ENCODE measurements at places on chromosomes 2 and 18.

DNA sequence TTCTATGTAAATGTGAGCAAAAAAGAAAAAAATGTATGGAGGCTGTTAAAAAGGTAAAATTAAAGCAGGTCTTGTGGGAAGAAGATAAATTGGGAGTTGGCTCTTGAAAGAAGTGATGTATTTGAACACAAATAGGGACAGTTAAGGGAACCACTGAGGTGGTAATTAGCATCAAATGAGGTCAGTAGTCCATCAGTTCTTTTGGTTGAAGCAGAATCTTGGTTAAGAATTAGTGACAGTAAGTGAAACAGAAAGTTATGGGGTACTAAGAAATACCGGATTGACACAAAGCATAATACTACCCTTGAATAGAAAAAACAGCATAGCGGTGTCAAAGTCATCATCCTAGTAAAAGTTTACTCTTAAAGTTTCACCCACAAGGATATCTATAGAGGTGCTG is 352.6 kb upstream of the VRK2 start:
- DNase-seq, result no peak

GRCh38 chr2:195307751-195308150 is 349.3 kb upstream of the SLC39A10 start:
- DNase-seq, result no peak

- peak; percentile 33 for DNase-seq
Observed at GRCh38 chr2:37168217-37168981, 11.6 kb upstream of the EIF2AK2 start.

- no peak for DNase-seq
Observed at GRCh38 chr2:231203087-231203486, 4.7 kb downstream of the ARMC9 start.

DNA sequence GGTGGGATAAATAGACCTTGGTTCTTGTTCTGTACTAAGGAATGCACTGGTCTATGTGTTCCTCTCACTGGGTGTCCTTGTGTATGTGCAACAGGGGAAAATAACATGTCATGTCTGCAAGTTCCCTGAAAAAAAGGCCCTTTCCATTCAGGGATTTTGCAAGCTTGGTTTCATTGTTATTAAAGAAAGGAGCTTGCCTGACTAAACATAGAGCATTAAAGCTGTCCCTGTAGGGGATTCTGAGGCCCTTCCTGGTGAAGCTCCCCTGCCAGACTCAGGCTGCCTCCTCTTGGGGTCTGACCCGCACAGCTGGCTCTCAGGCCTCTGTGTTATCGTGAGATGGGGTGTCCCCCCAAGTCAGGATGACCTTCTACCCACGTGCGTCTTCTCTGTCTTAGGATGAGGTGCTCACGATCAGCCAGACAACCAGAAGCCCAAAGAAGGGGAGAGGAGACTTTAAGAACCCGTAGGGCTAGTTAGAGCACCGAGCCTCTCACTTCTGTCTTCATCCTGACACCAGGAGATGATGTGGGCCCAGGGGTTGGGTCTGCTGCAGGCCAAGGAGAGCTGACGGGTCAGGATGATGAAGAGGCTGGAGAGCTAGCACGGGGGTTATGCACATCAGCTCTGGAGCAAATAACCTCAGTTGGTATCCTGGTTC is 21.2 kb downstream of the CAPG start:
- no peak for DNase-seq

DNA sequence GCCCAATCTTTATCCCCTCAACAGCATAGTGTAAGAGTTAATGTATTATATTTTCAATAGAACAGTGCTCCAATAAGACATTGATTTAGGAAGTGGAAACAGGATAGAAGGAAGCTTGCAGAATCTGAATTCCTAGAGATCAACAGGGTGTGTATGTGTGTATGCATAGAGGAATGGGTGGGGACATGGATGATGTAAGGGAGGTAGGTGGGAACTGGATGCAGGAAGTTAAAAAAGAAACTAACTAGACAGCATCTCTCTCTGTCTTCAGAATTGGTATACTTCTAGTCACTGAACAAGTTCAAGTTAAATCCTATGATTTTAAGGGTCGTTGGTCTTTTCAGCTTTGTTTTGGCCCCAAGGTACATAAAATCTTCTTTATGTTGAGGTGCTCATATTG is 196.6 kb downstream of the PMAIP1 start:
- DNase-seq, result no peak

- DNase-seq, result no peak
Observed at GRCh38 chr2:157538064-157538463, 90.6 kb downstream of the ACVR1C start.

DNA sequence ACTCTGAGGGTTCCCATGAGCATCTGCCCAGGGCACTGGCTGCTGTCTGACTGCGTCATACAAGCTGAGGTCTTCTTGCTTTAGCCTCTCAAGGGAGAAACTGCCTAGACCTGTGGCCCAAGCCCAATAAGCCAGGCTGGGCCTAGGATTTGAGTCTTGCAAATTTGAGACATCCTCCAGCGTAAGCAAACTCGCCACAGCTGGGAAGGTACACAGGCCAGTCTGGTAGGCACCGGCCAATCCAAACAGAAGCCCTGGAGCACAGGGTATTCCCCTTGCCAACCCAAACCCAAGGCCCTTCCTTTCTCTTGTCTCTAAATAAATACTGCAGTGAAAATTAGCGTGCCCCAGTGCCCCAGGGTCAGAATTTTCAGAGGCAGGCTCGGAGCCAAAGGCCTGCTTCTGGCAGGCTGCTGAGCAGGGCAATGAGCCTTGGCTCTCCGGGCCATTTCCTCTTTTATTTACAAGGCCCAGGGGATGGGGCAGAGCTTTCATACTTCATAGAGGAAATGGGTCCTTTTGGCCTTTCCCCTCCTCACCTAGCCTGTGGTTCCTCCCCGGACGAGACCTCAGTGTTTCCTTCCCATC is 33.3 kb downstream of the POLR1A start:
- DNase-seq, result peak; percentile 11

DNA sequence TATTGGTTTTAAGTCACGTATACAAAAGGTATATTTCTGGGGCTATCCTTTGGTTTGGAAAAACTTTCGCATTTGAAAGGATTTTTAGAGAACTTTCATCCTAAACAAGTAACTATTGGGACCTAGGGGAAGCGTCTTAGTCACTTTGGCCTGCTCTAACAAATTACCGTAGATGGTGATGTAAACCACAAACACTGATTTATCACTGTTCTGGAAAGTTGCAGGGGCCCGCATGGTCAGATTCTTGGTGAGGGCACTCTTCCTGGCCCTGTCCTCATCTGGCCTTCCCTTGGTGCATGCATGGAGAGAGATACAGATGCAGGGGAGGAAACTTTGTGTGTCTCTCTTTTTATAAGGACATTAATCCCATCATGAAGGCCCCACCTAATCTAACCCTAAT is 49.1 kb upstream of the ANKRD62 start:
- no peak for DNase-seq

- DNase-seq, result no peak
Observed at GRCh38 chr18:46353460-46353859, 249.3 kb downstream of the HAUS1 start.

DNA sequence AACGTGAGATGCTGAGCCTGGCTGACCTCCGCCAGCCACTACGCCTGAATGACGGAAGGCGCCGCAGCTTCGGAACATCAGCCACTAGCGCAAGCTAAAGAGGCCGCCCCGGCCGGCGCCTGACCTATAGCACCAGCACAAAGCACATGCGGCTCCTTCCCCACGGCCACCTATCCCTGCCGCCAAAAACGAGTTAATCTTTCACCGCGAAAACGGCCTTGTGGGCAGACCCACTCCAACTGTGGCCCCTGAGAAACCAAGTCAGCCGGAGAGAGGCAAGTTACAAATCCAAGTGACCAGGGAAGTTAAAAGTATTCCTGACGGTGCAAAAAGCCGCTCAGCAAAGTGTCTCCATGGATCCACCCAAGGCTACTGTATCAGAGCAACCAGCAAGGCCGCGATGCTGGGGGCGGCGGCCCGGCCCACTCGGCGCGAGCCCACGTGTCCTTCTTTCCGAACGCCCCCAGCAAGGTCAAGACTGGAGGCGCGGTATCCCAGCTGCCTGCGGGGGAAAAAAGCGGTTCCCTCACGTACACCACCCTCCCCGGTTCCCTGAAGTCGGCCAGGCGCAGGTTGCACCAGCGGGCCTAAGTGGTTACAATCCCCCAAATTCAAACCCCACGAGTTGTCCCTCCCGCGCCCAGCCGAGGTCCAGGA is 575 bp downstream of the HSPD1 start:
- peak; percentile 36 for DNase-seq

- DNase-seq, result no peak
Observed at GRCh38 chr18:11943551-11943950, 35.4 kb upstream of the MPPE1 start.

GRCh38 chr2:100852999-100853908 is 33.3 kb downstream of the NPAS2 start:
- DNase-seq, result no peak

- no peak for DNase-seq
Observed at GRCh38 chr2:120556911-120557310, 178.8 kb upstream of the GLI2 start.

DNA sequence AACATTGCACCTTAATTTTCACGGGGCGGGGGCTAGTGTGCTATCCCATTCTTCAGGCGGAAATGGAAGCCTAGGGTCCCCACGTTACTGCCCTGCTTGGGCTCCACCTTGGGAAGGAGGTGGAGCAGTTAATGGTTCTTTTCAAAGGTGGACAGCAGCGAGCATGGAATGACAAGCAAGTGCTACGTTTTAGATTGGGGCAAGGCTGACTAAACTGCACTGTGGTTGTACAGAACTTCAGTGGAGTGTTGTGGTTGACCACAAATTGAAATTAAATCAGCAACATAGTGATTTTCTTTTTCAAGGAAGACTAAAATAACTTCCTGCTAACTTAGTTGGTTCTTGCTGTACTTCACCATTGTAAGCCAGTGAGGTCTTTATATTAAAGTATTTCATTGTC is 47.0 kb downstream of the CHRNA1 start:
- DNase-seq, result no peak

DNA sequence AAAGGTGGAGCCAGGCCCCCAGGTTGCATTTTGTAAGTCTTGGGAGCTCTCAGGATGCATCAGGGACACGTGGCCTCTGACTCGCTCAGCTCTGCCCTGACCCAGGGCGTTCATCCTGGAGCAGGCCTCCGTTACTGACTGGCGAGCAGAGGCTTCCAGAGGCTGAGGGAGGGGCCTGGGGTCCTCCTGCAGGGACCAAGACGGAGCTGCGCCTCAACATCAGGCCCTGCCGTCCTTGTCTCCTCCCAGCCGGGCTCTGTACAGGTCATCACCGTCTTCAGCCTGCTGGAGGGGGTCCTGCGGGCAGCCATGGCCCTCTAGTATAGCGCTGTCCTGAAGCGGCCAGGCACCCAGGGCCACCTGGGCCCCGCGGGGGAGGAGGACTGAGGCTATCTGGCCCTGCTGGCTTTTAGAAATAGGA is 10.2 kb upstream of the ALPP start:
- peak; percentile 32 for DNase-seq

DNA sequence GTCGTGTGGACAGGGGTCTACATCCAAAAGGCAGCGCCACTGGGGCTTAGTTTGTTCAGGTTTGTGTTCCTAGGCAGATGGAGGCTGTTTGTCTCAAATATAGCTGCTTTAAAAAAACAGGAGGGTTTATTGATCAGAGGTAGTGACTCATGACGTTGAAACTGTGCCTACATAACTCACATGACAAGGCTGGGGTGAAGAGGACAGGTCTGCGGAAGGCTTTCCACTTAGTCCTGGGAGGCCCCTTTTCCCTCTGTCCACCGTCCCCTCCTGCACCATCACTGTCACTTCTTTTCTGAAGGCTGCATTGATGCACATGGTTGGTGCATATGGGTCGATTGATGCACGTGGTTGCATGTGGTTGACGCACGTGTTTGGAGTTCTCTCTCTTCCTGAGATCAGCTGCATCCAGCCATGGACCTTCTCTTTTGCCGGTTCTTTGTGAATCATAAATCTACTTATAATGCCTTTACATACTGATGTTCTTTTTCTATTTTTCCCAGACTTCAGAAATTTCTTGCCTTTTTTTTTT is 10.9 kb downstream of the SH3RF3 start:
- no peak for DNase-seq

- peak; percentile 47 for DNase-seq
Observed at GRCh38 chr18:34220081-34220815, 4.5 kb downstream of the NOL4 start.

DNA sequence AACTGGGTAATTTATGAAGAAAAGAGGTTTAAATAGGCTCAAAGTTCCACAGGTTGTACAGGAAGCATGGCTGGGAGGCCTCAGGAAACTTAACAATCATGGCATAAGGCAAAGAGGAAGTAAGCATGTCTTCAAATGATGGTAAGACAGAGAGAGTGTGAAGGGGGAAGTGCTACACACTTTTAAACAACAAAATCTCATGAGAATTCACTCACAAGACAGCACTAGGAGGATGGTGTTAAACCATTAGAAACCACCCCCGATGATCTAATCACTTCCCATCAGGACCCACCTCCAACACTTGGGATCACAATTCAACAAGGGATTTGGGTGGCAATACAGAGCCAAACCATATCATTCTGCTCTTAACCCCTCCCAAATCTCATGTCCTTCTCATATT is 34.9 kb downstream of the CFAP210 start:
- no peak for DNase-seq

GRCh38 chr2:169240405-169240804 is 121.9 kb downstream of the LRP2 start:
- no peak for DNase-seq

GRCh38 chr18:58135701-58136331 is 91.8 kb downstream of the NEDD4L start:
- peak; percentile 68 for DNase-seq

DNA sequence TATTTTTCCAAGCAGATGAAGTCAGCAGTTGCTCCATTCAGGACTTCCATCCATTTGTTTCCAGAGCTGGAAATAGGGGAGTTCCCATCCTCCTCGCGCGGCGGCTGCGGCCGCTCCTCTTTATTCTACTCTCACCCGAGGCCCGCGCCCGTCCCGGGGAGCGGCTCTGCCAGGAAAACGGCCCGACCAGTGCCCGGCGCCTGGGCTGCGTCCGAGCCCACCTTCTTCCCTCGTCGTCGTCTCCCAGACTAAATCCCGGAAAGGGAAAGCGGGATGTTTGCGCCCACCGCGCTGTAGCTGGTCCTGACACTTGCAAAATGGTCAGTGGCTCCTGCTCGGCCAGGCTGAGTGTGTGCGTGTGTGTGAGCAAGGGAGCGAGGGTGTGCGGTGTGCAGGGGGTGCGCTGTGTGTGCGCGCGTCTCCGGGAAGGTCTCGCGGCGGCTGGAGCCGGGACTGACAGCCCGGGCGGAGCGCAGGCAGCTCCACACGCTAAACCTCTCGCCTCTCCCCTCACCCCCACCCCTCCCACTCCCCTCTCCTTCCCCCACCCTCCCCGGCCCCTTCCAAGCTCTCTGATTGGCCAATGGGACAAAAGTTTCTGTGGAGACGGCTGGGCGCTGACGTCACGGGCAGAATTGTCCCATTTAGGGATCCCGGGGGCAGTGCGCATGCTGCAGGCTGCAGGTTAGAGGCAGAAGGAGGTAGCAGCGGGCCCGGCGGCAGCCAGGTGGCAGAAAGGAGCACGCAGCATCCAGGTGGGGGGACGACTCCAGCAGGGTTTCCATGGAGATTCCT is at the start of gene NOL4:
Gene NOL4 (minus strand): TSS at position 491 of the 795 bp plus-strand sequence. CDS start 1,660 bp downstream, outside the sequence.
- DNase-seq, result peak; percentile 95

- DNase-seq, result peak; percentile 2
Observed at GRCh38 chr2:35035883-35036282, 1319.7 kb upstream of the CRIM1 start.

GRCh38 chr2:160169471-160169870 is 30.6 kb downstream of the ITGB6 start:
- no peak for DNase-seq

- no peak for DNase-seq
Observed at GRCh38 chr2:106781196-106781595, 104.8 kb downstream of the ST6GAL2 start.
